Fibroblast of the aortic adventitia (primary cell): ENCODE measurements at places on chromosomes 7 and 10.

GRCh38 chr10:100109670-100110069, 28.0 kb upstream of the CPN1 start:
- no peak for DNase-seq

GRCh38 chr7:74476626-74477025, 22.9 kb downstream of the GTF2IRD1 start:
- no peak for DNase-seq

DNA sequence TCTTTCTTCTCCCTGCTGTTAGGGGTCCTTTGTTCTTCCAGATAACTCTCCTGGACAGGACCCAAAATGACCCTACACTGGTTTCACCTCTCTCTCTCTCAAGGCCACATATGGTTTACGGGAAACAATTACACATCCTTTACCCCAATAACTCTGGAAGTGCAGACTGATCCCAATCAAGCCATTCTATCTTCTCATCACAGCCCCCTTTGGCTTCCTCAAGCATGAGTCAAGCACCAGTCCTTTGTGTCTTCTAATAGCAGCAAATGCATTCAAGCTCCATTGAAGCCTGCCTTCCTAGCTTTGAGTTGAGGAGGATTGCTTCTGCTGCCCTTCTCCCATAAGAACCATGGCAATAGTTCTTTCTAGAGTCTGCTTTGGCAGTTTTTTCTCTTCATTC, 20.2 kb downstream of the C10orf67 start:
- DNase-seq = no peak

DNA sequence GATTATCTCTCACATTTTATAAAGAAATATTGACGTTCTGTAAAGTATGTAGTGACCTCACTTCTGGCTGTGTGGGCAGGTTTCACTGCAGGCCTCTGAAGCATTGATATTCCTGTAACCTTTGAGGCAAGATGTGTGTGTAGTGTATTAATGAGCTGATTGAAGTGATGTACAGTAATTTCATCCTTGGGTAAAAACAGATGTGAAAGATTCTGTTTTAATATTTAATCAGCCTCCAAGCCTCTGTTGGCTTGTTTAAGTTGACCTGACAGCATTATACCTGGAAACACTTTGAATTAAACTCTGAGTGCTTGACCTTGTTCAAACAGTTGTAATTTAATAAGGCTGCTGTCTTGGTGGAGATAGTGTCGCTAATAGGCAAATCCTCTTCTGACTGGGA, 74.9 kb downstream of the KAT6B start:
- DNase-seq = no peak

DNA sequence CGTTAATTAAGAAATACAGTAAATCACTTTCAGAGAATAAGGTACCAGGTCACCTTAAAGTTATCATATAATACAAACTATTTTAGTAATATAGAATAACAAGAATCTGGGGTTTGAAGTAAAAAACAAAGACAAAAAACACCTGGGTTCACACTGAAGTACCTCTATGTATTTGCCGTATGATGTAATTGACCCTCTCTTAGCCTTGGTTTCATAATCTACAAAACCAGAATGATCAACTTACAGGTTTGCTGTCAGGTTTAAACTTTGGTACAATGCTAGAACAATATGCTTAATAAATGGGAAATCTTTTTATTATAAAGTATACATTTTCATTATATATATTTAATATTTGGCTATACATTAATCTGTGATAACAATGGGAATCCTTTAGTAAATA, 58.3 kb downstream of the CDCA7L start:
- no peak for DNase-seq

DNA sequence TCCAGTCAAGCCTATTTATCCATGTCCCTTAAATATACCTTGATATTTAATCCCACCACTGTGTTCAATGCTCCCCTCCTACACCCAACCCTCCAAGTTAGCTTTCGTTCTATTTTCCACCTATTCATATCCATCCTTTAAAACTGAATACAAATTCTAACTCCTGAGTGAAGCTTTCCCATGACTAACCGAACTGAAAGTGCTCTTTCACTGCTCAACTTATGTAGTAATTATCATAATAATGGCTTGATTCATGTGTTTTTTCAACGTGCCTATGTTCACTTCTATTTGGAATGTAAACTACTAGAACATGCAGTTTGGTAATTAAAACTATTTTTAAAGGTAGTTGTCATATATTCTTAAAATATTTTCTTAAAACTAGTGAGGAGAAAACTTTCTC, 58.0 kb downstream of the NDUFB2 start:
- DNase-seq = no peak

- peak; percentile 83 for DNase-seq
Measured at GRCh38 chr7:129845972-129846327, 106.8 kb downstream of the UBE2H start.

DNA sequence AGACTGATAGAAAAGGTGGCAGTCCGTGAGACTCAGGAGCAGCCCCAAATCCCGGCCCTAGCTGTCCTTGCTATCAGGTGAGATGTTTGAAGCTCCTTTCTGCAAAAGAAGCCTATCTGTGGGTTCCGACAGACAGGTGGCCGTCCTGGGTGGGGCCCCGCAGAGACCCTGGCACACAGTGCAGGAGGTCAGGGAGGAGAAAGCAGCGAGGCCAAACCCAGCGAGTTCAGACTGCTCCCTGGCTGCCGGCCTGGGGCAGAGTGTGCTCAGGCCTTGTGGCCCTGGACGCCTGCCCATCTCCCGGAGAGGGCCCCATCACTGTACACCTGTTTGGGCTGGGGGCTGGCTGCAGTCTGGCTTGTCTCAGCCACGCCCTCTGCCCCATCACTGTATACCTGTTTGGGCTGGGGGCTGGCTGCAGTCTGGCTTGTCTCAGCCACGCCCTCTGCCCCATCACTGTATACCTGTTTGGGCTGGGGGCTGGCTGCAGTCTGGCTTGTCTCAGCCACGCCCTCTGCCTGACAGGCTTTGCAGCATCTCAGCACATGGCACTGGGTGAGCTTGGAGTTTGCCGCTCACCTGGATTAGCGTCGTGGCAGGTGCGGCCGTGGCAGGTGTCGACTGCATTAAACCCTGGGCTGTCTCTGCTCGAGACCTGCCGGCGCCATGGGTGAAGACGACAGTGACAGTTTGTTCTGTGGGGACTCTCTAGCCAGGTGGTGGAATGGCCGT, 11.8 kb upstream of the PRKAR1B start:
- no peak for DNase-seq

DNA sequence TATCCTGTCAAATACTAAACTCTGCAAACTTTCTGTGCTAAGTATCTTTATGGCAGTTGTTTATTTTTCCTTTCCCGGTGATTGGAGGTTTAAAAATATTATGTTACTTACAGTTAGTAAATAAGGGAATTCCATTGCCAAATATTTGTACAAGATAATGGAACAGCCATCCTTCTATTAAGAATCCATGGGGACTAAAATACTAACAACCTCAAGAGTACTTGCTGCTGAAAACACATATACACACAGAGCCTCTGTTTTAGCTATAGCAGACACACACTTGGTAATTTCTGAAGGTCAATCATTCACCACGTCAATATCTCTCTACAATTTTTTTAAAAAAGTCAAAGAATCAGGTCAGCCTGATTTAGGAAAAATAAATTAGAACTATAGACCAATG, 32.4 kb downstream of the TSPAN12 start:
- no peak for DNase-seq

GRCh38 chr7:104150470-104150869, 57.3 kb downstream of the ORC5 start:
- DNase-seq = no peak

DNA sequence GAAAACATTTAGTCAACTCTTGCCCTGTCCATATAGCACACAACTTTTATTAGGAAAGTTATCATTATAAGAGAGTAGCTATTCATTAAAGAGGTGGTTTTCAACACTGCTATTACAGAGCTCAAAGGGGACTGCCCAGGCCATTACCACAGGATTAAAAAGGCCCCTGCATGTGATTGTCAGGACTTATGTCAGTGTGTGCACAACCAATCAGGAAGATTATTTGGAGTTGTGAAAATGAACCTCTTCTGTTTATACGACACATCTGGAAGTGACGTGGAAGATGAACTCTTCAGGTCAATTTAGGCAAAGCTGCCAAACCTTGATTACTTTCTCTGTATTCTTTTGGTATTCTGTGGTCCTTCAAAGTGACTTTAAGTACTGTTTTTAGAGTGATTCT, 14.7 kb downstream of the CCNY start:
- no peak for DNase-seq

GRCh38 chr7:135001390-135002165, 15.3 kb downstream of the AGBL3 start:
- DNase-seq = peak; percentile 14

DNA sequence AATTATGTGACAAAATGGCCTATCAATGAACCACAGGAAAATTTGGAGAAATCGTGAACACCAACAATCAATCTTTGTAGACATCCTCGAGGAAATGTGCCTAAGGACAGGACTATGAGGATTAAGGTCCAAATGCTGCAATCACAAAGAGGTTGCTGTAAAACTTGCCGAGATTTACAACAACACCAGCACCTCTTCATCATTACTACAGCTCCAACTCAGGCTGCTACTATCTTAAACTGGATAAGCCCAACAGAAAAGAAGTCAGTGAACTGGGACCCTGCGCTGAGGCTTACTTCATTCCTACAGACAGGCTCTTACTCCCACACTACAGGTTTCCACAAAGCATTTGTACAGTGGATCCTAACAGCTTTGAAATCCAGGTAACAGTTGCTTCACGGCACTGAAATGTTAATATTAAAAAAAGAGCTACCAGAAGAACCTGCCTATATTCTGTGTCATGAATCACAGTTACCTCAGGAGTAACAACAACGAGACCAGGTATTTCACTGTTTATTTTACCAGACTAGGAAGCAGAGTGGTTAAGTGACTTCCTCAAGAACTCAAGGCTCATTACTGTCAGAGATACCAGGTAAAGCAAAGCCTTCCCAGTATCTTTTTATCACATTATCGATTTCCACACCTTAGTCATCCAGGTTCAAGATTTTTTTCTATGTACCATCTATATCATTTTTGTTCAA, 23.9 kb downstream of the CACUL1 start:
- no peak for DNase-seq

DNA sequence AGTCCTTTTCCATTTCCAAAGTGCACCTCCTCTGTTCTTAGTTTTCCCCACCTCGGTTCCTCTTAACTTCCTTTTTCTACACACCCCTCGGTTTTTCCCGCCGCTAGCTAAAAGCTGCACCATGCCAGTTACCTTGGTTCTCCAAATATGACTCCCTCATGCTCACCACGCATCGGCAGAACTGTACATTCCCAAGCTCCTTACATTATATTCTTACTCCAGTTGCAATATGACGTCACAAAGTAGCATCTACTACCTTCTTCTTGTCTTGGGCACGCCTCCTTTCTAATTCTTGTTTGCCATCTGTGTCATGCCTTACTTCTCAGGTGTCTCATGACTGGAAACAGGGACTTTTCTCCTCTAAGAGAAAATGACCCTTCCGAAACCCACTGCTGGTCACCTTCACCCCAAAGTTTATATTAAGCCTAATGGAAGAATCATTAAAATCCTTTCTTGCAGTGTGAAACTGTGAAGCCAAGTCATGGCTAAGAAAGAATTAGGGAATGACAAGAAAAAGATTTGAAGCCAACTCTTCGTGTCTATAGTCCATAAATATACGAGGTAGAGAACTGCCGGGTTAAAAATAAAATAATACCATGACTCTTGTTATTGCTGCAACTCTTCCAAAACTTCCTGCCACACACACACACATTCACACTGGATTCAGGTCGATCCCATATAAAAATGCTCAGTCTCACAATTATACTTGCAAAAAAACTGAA, 1.7 kb downstream of the ESYT2 start:
- peak; percentile 36 for DNase-seq

- DNase-seq = no peak
Measured at GRCh38 chr10:3213208-3213607, 40.6 kb upstream of the PITRM1 start.

DNA sequence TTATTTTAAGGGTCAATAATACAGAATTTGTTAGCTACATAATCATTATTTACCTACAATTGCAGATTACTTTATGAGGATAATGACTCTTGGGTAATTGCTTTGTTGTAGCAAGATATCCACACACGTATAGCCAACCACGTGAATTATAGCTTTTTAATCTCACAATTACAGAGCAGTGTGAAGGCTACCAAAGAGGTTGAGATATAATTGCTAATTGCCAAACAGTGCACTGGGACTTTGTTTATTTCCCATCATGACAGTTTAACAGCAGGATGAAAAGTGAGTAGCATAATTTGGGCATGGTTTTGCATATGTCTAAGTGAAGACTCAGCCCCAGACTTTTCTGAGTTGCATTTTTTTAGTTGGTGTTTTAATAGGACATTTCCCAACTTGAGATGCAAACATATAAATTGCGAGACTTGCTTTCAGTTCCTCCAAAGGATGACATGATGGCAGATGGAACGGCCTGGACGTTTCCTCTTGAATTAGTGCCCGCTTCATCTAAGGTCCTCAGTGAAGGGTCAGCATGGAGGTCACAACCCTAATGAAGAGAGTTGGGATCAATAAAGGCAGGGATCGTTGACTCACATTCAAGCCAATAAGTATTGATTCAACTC, 180.7 kb upstream of the GPR26 start:
- no peak for DNase-seq

DNA sequence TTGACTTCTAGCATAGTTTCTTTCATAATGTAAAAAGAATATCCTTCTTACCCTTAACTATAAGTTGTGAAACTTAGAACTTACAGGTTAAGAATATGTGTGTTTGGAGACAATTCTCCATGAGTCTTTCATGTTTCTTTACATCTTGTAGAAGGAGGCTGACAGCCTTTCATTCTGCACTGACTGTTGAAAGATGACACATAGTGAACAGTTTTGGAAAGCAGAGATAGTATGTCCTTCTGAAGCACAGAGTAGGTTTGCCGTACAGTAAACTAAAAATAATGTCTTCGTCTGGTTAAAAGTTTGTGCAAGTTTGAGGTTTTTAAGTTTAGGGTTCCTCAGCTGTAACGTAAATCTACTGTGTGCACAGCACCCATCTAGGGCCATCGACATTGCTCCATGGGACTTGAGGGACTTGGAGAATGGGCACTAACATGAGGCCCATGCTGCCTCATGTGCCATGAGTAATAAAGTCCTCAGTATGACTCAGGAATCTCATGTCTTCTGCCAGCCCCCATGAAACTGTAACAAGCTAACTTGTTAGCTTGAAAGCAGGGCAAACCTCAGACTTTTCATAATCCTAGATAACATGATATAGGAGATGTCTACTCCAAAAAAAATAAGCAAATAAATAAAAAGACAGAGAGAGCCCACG, 24.5 kb upstream of the ELAPOR2 start:
- DNase-seq = peak; percentile 16

DNA sequence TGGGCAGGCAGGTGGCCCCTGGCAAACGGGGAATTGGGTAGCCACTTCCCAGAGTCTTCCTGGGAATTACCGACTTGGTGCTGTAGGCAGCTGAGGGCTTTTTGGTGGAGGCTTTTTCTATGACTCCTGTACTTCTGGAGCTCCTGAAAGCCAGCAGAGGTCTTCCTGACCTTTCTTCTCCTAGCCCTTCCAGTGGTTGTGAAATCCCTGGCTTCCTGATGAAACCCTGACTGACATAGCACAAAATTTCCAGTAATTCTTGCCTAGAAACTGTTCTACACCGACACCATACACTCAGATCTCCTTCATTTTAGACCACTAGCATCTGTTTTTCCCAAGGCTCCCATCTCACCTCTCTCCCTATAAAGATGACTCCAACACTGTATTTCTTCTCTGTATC, 120.2 kb downstream of the STRA8 start:
- peak; percentile 16 for DNase-seq
